AG10803 (cell line): ENCODE measurements at places on chromosomes 12 and 14.

- no peak for DNase-seq
Observed at GRCh38 chr12:77949943-77950342, 119.2 kb downstream of the NAV3 start.

- DNase-seq, result no peak
Observed at GRCh38 chr14:40269436-40269835, 837.2 kb upstream of the FBXO33 start.

DNA sequence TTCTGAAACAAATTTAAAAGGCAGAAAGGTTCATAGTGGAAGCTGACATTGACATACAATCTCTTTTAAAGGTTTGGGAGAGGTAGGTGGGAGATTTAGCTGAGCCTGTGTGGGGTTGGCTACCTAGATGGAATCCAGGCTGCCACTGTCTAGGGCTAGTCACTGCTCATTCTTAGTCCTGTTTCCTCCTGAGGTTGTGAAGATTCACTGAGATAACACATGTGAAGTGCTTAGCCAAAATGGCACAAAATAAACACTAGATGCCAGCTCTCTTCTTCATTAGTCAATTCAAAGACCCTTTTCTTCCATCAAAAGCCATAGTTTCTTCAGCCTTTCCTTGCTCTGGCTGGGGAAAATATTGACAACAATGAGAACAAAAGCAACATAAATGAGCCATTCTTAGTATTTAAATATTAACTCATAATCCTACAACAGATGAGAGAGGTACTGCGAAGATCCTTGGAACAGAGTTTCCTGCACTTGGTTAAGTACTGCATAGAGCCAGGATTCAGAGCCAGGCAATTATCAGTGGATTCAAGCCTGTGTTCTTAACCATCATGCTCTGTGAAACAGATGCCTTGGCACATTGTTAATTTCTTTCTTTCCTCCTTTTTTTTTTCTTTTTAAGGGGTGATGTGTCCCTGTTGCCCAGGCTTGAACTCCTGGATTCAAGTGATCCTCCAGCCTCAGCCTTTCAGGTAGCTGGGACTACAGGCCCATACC lies 3.5 kb downstream of the MYF6 start:
- DNase-seq, result no peak

DNA sequence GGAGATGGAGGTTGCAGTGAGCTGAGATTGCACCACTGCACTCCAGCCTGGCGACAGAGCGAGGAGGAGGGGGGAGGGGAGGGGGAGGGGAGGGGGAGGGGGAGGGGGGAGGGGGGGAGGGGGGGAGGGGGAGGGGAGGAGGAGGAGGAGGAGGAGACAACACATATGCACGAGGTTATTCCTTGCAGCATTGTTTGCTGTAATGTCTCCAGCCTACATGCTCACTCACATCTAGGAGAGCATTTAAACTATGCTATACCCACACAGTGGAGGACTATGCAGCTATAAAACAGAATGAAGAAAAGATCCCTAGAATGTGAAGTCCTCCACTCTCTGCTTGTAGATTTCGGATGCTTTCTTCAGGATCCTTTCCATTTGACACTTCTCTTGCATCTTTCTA lies 3.5 kb upstream of the HIGD1C start:
- no peak for DNase-seq

- peak; percentile 39 for DNase-seq
Observed at GRCh38 chr12:121005346-121005815, 10.9 kb downstream of the C12orf43 start.

DNA sequence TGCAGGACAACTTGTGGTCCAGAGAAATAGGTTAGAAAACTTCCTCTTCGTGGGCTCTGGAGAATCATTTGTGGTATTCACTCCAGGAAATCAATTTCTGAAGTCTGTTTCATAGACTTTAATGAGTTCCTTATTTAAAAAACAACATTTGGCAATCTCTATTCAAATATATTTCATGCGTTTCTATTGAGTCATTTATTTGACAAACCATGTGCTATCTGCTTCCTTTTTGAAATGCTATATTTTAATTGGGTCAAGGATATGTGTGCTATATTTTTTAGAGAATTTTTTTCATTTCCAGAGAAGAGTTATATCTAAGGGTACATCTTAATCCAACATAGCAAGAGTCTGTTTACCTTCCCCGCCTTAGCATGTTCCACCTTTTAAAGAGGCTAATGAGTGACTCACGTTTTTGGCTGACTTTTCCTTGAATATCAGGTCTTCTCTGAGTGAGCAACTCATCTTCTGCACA lies 252.4 kb upstream of the EGLN3 start:
- DNase-seq, result peak; percentile 59

DNA sequence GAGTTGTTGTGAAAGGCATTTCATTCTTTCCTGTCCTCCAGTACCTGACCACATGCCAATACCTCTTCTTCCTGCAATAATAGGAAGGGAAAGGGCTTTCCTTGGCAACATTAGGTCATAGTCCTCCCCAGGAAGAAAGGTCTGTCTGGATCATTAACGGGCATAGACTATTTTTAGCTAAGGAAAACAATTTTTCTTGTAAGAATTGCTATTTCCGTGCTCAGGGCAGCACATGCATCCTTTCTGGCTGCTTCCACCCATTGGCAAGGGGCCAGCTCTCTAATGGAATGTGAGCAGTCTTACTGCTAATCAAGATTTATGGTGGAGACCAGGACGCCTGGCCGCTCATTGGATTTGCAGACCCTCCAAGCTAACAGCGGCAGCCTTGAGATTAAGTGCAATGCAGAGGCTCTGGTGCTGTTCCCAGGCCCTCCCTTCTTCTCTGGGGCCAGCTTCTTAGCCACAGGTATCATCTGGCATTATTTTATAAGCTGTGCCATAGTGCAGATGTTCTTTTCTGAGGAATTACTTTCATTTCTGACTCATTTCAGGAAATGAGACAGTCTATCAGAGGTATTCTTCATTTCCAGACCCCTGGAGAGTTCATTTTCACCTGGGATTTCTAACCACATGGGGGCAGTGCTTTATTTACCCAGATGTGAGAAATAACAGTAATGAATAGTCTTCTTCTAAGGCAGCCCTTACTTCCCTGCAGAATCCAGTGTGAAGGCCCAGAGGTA lies 52.9 kb downstream of the ANO6 start:
- peak; percentile 90 for DNase-seq

GRCh38 chr14:73602994-73603393 lies 9.3 kb upstream of the ACOT6 start:
- no peak for DNase-seq
